Stimulated activated CD4-positive, alpha-beta T cell treated with anti-CD3 and anti-CD28 coated beads, TNF-alpha, amount 100 ng/mL, for 48 hours (primary cell): ENCODE measurements at places on chromosomes 4 and X.
A peak's percentile ranks its signal among the peaks of the same experiment; 100 is the strongest.

DNA sequence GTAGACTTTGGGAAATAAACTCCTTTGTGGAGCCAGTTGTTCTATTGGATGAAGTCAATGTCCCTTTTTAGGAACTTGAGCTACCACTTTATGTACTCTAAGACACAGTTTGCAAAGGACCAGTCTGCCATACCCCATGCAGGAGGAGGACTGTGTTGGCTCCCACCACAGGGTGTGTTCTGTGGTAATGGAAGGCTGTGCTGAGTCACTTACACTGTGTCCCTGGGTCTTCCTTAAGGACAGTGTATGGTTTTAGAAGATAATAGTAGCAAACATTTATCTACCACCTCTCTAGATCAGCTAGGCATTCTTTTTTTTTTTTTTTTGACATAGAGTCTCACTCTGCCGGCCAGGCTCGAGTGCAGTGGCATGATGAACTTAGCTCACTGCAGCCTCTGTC lies 184.0 kb upstream of the PGRMC2 start:
- DNase-seq: no peak

GRCh38 chrX:52811065-52811625 lies at the start of gene XAGE5:
Gene XAGE5, plus strand, starts transcription at chrX:52811287. Its CDS starts 1,280 bp downstream, at chrX:52812567.
- DNase-seq: no peak

DNA sequence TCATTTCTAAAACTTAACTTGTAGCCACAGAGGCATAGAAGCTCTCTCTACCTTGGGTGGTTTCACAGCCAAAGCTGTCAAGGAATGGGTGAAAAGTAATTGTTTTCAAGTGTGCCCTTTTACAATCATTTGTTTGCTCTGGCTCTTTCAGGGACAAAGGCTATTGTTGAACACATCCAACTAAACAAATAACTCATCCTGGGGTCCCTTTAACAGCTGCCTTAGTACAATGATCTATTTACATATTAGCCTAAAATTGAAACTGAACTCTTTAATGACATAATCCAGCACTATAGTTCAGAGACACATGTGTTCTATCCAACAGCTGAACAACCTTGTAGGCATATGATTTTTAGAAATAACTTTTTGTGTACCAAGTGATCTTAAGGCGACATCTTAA lies 3.7 kb downstream of the HHIP start:
- DNase-seq: no peak

GRCh38 chr4:28227764-28228163 lies 1367.1 kb downstream of the STIM2 start:
- DNase-seq: no peak

GRCh38 chr4:147991543-147992283 lies 259.8 kb downstream of the ARHGAP10 start:
- no peak for DNase-seq

DNA sequence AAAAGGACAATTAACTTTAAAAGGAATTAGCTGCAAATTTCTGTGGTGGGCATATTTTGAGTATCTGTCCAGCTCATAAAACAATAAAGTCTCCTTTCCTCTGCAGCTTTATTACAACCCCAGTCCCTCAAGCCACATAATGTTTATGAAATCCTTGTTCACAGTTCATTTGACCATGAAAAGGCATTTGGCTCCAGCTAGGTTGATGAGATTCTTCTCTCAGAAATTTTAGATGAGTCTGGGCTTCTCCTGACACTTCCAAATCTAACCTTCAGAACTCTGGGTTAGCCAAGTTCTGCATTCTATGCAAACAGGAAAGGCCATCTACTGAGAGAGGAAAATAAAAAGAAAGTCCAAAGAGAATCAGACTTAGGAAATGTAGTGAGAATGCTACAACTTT lies 156.8 kb downstream of the GRXCR1 start:
- DNase-seq: no peak

DNA sequence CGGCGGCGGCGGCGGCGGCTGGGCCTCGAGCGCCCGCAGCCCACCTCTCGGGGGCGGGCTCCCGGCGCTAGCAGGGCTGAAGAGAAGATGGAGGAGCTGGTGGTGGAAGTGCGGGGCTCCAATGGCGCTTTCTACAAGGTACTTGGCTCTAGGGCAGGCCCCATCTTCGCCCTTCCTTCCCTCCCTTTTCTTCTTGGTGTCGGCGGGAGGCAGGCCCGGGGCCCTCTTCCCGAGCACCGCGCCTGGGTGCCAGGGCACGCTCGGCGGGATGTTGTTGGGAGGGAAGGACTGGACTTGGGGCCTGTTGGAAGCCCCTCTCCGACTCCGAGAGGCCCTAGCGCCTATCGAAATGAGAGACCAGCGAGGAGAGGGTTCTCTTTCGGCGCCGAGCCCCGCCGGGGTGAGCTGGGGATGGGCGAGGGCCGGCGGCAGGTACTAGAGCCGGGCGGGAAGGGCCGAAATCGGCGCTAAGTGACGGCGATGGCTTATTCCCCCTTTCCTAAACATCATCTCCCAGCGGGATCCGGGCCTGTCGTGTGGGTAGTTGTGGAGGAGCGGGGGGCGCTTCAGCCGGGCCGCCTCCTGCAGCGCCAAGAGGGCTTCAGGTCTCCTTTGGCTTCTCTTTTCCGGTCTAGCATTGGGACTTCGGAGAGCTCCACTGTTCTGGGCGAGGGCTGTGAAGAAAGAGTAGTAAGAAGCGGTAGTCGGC lies 528 bp downstream of the FMR1 start:
- DNase-seq: no peak

- DNase-seq: no peak
These were observed 151.9 kb upstream of the PLAC1 start for GRCh38 chrX:134810211-134810610.

DNA sequence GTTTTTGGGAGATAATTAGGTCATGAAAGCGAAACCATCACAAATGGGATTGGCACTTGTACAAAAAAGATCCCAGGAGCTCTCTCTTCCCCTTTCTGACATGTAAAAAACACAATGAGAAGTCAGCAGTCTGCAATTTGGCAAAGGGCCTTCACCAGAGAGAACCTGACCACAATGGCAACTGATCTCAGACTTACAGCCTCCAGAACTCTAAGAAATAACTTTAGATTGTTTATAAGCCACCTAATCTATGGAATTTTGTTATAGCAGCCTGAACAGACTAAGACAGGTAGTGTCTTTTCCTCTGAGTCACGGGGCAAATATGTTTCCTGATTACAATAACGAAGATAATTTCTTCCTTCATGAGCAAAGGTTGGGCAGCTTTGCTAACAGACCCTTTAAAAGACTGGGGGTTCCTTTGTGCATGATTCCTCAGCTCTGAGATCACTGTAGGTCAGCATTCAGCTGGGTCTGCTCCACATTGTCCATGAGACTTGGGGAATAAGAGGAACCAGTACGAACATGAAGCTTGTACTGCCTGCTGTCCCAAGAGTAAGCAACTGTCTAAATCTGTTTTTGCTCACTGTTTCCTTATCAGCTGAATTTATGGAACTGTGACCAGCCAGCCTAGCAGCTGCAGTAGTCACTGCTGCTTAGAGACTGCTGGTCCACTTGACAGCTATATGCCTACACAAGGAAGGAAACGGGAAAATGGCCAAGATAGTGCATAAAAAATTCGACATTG lies 191.6 kb downstream of the ANAPC10 start:
- DNase-seq: no peak

DNA sequence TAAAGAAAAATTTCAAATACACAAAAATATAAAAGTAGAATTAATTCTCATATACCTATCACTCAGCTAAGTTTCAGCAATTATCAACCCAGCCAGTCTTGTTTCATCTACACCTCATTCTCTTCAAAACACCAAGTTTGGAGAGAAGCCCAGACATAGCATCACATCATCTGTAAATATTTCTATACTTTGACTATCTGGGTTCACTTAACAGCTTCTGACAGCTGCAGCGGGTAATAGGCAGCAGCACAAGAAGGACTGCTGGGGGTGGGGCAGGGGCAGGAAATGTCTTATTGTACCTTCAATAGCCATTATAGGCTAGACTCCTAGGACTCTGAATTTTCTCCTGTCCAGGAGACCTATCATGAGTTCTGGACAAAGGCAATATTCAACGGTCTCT lies 54.1 kb downstream of the PHF8 start:
- no peak for DNase-seq

DNA sequence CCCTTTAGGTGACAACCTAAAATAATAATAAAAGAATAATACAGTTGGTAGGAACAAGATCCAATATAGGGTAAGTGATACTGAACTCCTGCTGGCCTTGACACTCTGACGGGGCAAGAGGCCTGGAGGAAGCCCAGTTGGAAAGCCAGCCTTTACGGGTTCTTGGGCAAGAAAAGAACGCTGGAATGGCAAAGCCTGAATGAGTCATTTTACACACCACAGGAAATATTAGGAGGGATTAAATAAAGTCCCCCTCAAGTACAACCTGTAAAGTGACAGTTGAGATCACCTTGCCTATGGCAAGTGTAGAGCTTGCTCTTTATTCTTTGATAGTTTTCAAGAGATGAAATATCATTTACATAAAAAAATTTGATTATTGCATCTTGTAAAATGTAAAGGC lies 244.5 kb upstream of the TLL1 start:
- DNase-seq: no peak

GRCh38 chr4:150632639-150633038 lies 50.7 kb downstream of the MAB21L2 start:
- no peak for DNase-seq

- peak; percentile 7 for DNase-seq
These were observed 80.0 kb downstream of the ARSJ start for GRCh38 chr4:113899271-113900070.

GRCh38 chr4:3851881-3852280 lies 85.7 kb downstream of the ADRA2C start:
- no peak for DNase-seq

GRCh38 chr4:99857307-99857706 lies 36.9 kb downstream of the LAMTOR3 start:
- no peak for DNase-seq

- no peak for DNase-seq
These were observed 100.5 kb downstream of the NFKB1 start for GRCh38 chr4:102601586-102602227.

GRCh38 chrX:18887825-18888212 lies 96.1 kb downstream of the PHKA2 start:
- DNase-seq: no peak

GRCh38 chrX:20742106-20742505 lies 475.4 kb upstream of the RPS6KA3 start:
- no peak for DNase-seq

GRCh38 chr4:65170768-65171514 lies 499.3 kb downstream of the EPHA5 start:
- no peak for DNase-seq

- no peak for DNase-seq
These were observed 201.0 kb upstream of the ARSJ start for GRCh38 chr4:114180481-114180880.

DNA sequence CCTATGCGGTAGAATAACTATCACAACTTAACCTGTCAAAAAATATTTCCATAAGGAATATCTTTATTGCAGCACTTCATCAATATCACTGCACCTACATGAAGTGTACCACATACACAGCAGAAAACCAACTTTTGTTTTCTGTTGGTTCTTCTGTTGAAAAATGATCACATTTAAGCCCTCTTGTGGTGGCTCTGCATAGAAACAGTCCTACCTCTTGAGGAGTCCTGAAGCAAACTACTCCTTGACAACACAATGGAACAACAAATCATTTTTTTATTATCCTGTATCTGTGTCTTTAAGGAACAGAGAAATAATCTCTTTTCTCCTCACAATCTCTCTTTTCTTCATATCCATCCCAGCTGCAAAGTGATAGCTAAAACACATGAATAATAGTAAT lies 39.8 kb upstream of the ATOH1 start:
- no peak for DNase-seq

DNA sequence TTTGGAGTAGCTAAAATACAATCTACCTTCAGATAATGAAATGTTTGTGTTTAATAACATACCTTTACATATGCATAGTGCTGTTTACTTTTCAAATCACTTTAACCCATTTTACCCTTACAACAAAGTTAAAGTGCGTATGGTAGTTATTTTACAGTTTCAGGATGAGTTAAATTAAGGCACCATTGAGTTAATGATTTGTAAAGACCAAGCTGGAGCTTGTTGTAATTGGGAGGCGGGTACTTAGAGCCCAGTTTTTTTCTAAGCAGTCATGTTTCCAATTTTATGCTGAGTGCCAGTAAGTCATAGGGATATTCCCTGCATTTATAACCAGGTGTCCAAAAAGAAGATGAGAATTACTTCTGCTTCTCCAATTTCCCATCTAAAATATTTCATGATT lies 84.2 kb upstream of the NRK start:
- no peak for DNase-seq

- DNase-seq: no peak
These were observed 230.8 kb downstream of the INPP4B start for GRCh38 chr4:142615324-142615665.

DNA sequence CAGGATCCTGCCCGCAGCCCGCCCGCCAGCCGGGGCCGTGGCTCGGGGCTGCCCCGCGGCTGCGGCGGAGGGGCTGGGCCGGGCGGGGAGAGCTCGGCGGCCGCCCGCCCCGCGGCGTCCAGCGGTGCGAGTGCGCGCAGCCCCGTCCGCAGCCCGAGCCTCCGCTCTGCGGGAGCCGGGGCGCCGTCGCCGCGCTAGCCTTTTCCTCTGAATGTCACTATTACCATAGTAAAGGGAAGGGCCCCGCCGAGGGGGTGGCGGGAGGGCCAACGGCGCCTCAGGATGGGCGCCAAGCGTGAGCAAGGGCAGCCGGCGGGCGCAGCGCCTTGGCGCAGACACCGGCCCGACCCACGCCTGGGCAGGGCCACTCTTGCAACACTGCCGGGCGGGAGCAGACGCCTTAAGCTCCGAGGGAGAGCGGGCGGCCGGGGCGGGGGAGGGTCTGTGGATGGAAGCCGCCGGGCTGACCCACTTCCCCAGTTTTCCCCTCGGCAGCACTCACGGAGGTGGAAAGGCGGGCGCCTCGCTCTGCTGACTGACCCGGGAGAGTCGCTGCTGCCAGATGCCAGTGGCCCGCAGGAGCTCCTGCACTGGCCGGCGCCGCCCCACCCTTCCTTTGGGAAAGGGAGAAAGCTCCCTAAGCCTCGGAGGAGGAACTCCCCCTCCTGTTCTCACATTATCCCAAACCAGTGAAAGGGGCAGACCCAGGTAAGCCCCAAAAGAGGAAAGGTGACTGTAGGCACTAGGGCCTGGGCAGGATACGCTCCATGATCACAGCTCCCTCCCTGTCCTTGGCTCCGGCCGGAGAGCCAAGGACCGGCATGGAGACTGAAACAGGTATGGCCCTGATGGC lies 329.4 kb downstream of the HNRNPD start:
- DNase-seq: no peak

DNA sequence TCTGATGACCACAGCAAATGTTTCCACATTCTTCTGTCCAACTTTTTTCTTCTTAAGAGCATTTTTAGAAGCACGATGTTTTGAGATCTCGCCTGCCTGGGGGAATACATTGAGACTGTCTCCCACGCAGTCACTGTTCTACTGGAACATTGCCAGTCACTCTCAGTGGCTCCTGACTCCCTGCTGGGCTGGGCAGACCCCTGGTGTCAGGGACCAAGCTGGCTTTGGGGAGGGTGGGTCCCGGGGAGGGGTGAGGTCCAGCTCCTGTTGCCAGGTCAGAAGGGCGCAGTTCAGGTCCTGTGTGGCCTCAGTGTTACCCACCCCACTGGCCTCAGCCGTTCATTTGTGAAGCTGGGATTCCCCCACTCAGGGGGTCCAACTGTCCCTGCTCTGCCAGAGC lies 18.9 kb upstream of the ABLIM2 start:
- no peak for DNase-seq

- no peak for DNase-seq
These were observed 55.4 kb upstream of the ESX1 start for GRCh38 chrX:104310090-104310489.

GRCh38 chrX:83759872-83760271 lies 101.1 kb upstream of the CYLC1 start:
- DNase-seq: no peak
